ENCODE measurements at places on chromosomes 3 and 15.

- DNase-seq = no peak
These were observed 34.0 kb downstream of the MYRIP start for GRCh38 chr3:39843440-39843839.

GRCh38 chr3:22609139-22609538, 594.0 kb upstream of the UBE2E2 start:
- no peak for DNase-seq

- peak; percentile 26 for DNase-seq
These were observed 587 bp downstream of the NPHP3 start for GRCh38 chr3:132721479-132722164.

- peak; percentile 83 for DNase-seq
These were observed 4.2 kb upstream of the TRAT1 start for GRCh38 chr3:108818404-108818803.

DNA sequence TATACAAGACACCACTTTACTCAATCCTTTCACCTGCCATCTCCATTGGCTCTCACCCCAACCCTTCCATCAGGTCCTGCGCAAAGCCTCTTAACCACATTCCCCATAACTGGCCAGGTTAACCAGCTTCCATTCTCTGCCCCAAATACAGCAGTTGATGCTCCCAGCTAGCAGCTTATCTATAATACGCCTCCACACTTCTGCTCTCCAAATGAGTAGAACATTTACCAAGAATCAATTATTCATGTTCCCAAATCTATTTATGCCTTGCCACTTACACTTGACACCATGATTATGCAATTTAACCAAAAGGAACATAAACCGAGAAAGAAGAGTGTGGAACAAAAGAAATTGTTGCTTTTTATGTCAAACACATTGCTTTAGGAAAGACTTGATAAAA, 103.7 kb upstream of the TPM1 start:
- peak; percentile 5 for DNase-seq

- DNase-seq = no peak
These were observed 921.0 kb upstream of the ROBO1 start for GRCh38 chr3:80688814-80689213.

GRCh38 chr15:50219820-50220219, 37.8 kb downstream of the SLC27A2 start:
- peak; percentile 14 for DNase-seq

DNA sequence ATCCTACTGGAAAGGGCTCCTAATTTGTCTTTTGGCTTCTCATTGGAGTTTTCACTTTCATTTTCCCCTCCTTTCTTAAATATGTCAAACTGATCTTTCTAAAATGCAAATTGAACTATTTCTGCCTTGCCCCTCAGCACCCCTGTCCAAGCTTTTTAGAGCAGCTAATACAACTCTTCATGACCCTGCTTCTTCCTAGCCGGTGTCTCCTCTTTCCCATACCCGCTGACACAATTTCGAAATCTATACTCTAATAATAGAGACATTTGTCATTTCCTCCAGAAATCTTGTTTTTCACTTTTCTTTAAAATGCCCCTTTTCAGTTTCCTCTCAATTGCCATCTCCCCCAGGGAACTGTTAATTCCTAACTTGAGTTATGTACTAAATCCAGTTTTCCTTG, 2.9 kb upstream of the EPHA3 start:
- no peak for DNase-seq

DNA sequence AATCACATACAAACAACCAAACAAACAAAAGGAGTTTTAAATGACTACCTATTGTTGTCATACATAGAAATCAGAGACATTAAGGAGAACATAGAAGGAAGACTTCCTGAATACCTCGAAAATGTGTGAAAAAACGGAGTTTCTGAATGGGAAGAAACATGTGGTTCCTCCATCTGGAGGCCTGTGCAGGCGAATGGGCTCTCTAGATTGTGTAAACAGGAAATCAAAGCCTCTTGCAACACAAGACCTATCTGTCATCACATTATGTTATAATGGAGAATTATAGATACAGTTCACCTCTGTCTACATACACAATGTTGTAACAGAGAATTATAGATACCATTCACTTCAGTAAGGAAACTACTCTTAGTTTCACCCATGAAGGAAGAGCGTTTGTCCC, 44.1 kb downstream of the RUBCN start:
- no peak for DNase-seq

DNA sequence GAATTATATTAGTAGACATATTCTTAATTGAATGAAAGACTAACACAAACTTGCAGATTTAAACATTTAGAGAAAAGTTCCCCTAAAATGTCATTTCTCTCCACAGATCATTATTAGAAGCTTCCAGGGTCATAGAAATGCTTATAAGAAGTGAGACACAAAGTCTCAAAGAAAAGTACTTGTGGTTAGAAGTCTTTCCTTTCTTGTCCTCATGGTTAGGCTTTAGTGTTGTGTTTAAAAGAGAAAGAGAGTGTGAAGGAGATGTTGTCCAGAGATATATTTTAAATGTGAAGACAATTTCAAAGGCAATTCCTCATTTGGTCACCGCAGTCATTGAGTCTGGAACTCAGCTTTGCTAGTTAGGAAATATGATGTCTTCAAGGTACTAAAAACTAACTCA, 230.4 kb upstream of the ARPP21 start:
- DNase-seq = no peak

GRCh38 chr3:11349446-11349845, 77.2 kb downstream of the ATG7 start:
- no peak for DNase-seq

GRCh38 chr3:112167758-112168157, 34.7 kb upstream of the GCSAM start:
- DNase-seq = no peak

DNA sequence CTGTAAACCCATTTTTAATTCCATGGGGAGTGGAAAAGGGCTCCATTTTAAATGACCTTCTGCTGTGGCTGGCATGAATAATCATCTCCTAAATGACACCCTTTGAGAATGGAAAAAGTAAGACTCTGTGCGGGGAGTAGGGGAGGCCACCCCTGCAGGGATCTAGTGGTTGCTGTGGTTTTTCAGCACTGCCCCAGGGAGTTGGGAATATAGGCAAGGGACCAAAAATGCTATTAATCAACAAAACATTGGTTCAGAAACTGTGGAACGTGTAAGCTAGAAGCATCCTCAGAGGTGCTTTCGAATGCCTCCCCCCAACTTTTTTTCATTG, 30.1 kb upstream of the ADAMTS7 start:
- no peak for DNase-seq

- DNase-seq = no peak
These were observed 5.7 kb downstream of the SUCLG2 start for GRCh38 chr3:67648701-67649100.

- no peak for DNase-seq
These were observed 269.7 kb downstream of the ABHD5 start for GRCh38 chr3:43960448-43960840.
